Memory B cell (primary cell): ENCODE measurements at places on chromosomes 12 and 14.
A peak's percentile ranks its signal among the peaks of the same experiment; 100 is the strongest.

DNA sequence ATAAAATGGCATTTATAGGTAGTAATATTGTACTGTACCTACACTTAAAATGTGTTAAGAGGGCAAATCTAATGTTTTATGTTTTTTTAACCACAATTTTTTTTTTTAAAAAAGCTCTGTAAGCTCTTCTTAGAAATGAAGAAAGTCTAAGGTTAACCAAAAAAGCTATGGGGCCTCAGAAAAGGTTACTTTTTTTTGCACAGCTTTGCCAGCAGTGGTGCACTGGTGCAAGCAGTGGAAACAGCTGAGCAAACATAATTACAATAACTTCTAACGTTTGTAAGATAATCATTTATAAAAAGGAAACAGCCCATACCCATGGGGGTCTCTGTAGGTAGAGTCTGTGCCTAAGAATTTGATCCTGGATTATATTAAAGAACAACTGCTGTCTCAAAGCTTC, 85.1 kb upstream of the NID2 start:
- no peak for DNase-seq

GRCh38 chr14:90111895-90112534, 50.2 kb downstream of the KCNK13 start:
- no peak for DNase-seq

- no peak for DNase-seq
Observed at GRCh38 chr14:36009643-36010042, 166.9 kb downstream of the PTCSC3 start.

- peak; percentile 56 for DNase-seq
Observed at GRCh38 chr14:67514650-67515385, 18.3 kb upstream of the PLEKHH1 start.

DNA sequence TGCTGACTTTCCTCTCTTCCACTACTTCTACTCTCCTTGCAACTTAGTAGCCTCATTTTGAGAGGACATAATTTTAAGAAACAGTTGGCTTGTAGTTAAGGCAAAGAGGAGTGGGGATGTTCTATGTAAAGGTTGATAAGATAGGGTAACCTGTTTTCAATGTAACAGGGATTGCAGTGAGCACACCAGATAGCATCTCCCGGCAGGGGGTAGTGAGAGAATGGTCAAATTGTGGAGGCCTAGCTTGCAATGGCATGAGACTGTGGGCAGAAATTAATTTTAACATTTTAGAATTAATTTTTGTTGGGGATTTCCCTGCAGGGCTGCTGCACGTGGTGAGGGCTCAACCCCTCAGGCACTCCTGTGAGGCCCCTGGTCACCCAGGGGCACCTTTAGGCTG, 41.4 kb downstream of the KLRG1 start:
- no peak for DNase-seq

DNA sequence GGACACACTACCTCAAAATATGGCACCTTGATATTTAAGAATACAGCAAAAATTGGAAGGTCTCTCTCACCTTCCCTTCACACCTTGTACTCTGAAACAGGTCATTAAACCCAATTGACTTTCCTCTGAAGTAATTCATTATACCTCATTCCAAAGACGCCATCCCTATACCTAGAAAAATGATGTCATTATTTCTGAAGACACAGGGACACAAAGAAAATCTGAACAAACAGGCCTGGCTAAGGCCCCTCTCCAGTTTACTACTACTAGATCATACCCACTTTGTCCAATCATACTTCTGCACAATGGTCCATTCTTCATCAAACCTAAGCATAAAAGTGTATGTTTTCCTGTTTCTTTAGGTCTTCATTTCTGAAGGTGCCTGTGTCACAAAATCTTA, 156.9 kb downstream of the RASSF9 start:
- DNase-seq: no peak
